ENCODE measurements at places on chromosomes 16 and 17.

DNA sequence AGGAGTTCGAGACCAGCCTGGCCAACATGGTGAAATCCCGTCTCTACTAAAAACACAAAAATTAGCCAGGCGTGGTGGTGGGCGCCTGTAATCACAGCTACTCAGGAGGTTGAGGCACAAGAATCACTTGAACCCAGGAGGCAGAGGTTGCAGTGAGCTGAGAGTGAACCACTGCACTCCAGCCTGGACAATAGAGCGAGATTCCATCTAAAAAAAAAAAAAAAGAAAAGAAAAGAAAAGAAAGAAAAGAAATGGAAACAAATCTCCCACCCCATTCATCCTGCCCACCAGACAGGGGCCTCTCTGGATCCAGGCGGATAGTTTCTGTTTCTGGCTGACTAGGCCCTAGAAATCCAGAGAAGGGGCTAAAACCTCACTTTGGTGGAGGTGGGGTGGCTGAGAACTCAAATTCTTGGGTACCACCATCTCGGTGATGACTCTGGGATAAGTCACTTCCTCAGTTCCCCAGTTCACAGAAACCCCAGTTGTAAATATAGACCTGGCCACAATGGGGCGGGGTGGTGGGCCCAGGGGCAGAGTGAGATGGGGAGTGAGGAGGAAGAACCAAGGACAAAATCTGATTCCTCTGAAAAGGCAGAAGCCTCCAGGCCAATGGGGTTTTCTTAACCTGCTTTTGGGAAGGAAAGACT lies 22.2 kb downstream of the SOCS1 start:
- DNase-seq, result peak; percentile 77

DNA sequence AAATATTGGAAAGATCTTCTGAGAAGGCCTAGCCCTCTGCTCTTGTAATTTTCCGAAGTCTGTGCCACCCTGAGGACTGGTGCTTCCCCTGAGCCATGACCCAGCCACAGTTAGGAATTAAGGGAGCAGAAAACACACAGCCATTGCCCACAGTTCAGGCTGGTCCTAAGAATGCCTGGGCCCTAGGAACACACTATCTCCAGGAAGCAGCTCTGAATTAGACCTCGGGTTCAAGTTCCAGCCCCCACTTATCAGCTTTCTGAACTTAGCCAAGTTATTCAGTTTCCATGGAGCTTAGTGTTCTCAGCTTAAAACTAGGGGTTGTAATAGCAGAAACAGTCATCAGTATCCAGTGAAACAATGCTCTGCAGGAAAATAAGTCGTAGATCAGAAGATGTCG lies 56.0 kb downstream of the CDH13 start:
- DNase-seq, result no peak

DNA sequence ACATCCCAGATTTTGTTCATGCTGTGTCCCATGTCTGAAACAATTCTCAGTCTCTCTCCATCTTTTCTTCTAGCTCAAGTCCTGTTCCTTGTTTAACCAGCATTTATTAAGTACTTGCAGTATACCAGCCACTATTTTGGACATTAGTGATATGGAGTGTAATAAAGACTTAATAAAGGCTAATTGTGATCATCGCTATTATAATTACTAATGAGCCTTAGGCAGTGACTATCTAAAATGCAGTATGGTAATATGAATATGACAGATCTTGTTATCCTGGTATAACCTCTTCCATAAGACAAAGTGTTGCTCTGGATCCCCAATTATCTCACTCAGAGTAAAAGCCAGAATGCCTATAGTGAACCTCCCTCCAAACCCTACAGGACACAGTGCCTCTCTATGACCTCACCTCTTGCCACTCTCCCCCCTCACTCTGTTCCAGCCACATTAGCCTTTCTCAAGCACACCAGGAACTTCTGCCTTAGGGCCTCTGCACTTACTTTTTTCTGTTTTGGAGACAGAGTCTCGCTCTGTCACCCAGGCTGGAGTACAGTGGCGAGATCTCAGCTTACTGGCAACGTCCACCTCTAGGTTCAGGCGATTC lies 1.8 kb upstream of the FLOT2 start:
- DNase-seq, result no peak

- no peak for DNase-seq
These were observed 61.6 kb downstream of the GNA13 start for GRCh38 chr17:64994781-64995538.

- no peak for DNase-seq
These were observed 965 bp upstream of the TMC6 start for GRCh38 chr17:78129351-78130089.

GRCh38 chr17:10463402-10463801 lies 6.0 kb downstream of the MYH4 start:
- DNase-seq, result no peak

GRCh38 chr16:23137818-23138217 lies 11.4 kb downstream of the USP31 start:
- DNase-seq, result no peak

GRCh38 chr16:27485126-27485525 lies 64.6 kb downstream of the GTF3C1 start:
- DNase-seq, result no peak

GRCh38 chr16:49859125-49859811 lies 3.4 kb upstream of the ZNF423 start:
- DNase-seq, result no peak

DNA sequence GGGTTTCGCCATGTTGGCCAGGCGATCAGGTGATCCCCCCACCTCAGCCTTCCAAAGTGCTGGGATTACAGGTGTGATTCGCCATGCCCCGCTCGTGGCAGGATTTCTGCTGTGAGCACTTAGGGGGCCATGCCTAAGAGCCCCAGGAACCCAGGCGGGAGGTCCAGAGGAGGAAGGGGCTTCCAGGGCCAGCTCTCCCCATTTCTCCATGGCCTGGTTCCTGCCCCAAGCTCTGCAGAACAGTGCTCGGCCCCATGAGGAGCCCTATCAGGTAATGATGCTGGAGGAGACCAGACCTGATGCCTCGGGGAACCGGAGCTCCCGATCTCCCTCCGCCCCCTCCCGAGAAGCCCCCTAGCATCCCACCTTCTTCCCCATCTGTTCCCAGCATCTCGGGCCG lies 53.6 kb downstream of the RMI2 start:
- DNase-seq, result no peak
